ENCODE measurements at places on chromosomes 3 and 15. TPM values are rescaled to one million over a fixed set of nuclear protein-coding genes. Genes with fewer than 3 reads are reported as not detected.

LIPH gene
- total RNA-seq: not detected

HGD gene
- total RNA-seq: not detected

ARHGEF26 gene
- total RNA-seq: 3.3 TPM

DNA sequence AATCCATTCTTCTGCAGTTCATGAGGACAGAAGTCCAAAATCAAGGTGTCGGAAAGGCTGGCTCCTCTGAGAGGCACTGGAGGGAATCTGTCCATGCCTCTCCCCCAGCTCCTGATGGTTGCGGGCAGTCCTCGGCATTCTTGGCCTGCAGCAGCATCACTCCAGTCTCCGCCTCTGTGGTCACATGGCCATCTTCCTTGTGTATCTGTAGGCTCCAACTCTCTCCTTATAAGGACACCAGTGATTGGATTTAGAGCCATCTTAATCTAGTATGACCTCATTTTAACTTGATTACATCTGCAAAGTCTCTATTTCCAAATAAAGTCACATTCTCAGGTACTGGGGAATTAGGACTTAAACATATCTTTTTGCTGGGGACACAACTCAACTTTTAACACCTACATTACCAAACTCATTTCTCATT lies 56.0 kb upstream of the FLNB start:
- peak; percentile 94 for DNase-seq

Data from RPMI7951 (cell line).